Psoas muscle (tissue), 8 donors: ENCODE measurements at places on chromosomes 6 and 20. TPM values are rescaled to one million over a fixed set of nuclear protein-coding genes. Genes with fewer than 3 reads are reported as not detected.

Gene MAFB
- 6.1 TPM for total RNA-seq

Gene FAM83C
- total RNA-seq, result not detected

Gene OR2B6
- total RNA-seq, result not detected

Gene DACT2
- total RNA-seq, result 0.17 TPM

Gene ENPP3
- 0.11 TPM for total RNA-seq

Gene ATP6V1G2
- total RNA-seq, result 2.8 TPM

Gene LTB
- 0.79 TPM for total RNA-seq

Gene HCRTR2
- not detected for total RNA-seq

Gene JPH2
- total RNA-seq, result 76.6 TPM

Gene ADGRF5
- 58.0 TPM for total RNA-seq

Gene SRSF12
- 0.21 TPM for total RNA-seq

Gene SLC22A23
- 8.7 TPM for total RNA-seq

- no peak for DNase-seq
These were observed 107.7 kb upstream of the ATXN1 start for GRCh38 chr6:16868968-16869367.

DNA sequence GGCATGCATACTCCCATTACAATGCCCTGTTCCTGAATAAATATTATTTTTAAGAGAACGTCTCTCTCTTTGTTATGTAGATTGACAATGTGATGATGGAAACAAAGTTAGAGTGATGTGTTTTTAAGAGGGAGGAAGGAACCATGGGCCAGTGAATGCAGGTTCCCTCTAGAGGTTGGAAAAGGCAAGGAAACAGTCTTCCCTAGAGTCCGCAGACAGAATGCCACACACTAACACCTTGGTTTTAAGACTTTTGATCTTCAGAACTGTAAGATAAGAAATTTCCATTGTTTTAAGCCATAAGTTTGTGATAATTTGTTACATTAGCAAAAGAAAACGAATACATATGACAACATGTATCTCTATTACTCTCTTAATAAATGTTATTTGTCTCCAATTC is 4.7 kb upstream of the CENPW start:
- DNase-seq, result no peak

DNA sequence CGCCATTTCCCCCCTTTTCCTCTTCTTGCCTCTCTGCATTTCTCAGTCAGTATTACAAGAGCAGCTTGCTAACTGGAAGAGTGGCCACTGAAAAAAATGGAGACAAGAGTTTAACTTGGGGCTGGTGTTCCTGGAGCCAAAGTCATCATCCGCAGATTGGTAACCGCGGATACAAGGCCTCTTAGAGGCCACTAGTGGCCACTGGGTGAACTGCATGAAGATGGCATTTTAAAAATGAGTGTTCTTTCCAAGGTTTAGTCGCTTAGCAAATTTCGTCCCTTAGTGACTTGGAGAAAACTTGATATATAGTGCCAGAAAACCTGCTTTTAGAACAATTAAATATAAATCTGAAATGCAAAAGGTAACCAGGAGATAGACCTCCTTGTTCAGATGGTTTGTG is 4.8 kb downstream of the F13A1 start:
- DNase-seq, result no peak

- DNase-seq, result no peak
These were observed 21.3 kb downstream of the RNF217 start for GRCh38 chr6:124983383-124984083.

- DNase-seq, result no peak
These were observed 201.5 kb upstream of the KCNQ5 start for GRCh38 chr6:72420409-72420808.

DNA sequence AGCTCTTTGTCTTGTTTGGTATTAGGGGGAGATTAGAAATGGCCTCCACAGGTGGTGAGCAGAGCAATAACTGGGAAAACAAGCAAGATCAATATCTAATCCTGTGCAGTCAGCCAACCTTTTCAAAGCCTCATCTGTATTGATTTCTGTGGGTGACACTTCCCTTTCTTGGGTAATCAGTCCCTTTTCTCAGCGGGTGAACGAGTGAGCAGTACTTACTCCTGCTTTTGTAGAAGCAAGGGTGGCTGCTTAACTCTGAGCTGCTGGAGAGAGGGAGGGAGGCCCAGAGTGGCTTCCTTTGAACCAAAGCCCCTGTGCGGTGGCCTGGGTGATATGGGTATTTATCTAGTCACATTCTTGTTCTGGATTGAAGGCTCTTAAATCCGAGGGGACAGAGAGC is 254.8 kb upstream of the CHD6 start:
- DNase-seq, result no peak

DNA sequence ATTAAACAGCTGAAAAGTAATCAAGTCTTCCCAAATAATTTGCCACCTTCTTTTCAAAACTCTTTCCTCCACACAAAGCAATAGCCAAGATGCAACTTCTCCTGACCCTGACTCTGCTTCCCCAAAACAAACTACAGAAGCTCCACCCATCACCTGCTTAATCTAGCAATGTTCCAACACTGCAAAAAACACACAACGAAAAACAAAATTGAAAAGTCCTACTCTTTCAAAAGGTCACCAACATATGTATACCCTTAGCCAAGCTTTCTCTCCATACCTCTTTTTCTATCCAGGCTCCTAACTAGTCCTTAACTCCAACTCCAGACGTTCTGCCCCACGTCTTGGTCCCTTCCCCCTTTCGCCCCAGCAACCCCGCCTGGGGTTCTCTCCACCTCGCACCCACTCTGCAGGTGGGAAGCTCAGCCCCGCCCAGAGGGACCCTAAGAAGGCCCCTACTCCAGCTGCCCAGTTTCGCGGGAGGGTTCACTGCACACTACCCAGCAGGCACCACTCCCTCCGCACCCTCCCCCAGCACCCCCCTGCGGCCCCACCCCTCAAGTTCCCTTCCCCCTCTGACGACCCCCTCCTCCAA is 717 bp downstream of the CSNK2A1 start:
- DNase-seq, result no peak

- DNase-seq, result peak; percentile 83
These were observed 40.2 kb upstream of the FAM50B start for GRCh38 chr6:3808759-3809514.

DNA sequence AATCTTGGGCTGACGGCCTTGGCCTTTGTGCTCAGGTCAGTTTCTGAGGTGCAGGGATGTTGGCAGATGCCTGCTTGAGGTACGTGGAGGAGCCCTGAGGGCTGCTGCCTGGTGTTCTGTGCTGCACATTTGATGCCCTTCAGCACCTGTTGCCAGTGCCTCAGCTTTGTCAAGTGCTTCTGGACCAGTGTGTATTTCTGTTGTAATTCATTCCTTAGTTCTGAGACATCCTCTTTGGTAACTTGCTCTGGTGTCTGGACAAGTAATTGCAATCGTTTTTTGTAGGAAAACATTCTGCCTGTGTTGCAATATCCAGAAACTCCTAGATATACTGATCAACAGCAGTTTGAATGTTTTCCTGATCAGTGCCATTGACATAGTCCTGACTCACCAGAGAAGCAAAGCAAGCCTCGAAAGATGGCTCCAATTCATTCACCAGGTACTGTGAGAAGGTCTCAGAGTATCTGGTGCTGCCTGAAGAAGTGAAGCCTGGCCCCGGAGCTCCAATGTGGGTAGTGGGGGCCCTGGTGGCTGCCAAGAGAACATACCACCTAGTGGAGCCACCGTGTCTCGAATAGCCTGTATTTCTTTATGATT is 26.7 kb downstream of the ZNF337 start:
- no peak for DNase-seq

- DNase-seq, result no peak
These were observed 51.9 kb downstream of the AKAP12 start for GRCh38 chr6:151291722-151292059.

- DNase-seq, result no peak
These were observed 50.3 kb upstream of the MCM9 start for GRCh38 chr6:118985123-118985830.

GRCh38 chr6:157993076-157993475 is 11.4 kb downstream of the SYNJ2 start:
- no peak for DNase-seq

DNA sequence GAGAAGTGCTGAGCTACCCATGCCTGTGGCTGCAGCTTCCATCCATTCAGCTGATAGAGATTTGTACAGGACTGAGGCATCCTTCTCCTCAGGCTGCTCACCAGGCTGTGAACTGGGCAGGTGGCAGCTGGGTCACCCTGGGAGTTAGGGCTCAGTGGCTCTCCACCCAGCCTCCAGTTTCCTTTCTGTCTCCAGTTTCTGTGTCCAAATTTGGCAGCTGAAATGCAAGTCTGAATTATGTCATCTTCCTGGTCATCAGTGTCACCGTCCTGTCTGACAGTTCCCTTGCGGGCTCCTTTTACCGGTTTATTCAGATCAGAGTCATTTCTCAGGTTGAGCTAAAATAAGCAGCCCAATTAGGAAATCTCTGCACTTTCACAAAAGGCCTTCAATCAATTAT is 93.3 kb downstream of the EDN1 start:
- DNase-seq, result no peak

DNA sequence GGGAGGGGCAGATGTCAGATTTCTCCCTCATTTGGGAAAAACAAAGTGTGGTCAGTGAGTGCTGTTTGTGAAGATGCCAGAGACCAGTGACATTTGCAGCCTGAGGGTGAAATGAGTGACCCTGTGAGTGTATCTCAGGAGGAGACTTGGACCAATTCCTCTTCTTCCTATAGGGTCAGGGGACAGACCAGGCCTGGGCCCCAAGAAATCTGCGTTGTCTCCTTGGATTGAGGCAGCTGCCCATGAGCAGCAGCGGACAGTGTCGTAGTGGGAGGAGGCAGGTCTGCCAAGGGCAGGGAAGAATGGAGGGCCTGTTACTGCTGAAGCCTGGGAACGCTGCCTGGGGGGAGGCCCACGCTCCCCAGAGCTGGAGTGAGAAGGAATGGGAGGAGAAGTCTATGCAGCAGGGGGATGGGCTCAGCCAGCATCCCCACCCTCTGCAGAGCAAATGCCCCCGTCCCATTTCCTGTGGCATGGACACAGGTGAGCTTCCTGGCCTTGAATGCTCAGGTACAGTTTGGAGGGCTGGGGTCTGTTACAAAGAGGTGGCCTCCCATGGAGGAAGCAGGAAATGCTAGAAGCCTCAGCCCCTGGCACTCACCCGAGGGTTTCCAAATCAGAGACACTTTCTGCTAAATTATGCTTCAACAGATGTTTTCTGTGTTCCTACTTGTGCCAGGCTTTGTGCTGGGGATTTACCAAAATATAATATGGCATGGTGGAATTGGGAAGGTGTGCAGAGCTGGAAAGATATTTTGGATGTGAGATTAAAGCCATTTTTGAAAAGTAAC is 29.8 kb downstream of the DAAM2 start:
- peak; percentile 69 for DNase-seq

- DNase-seq, result no peak
These were observed 94.8 kb downstream of the MYLK4 start for GRCh38 chr6:2655844-2656433.

DNA sequence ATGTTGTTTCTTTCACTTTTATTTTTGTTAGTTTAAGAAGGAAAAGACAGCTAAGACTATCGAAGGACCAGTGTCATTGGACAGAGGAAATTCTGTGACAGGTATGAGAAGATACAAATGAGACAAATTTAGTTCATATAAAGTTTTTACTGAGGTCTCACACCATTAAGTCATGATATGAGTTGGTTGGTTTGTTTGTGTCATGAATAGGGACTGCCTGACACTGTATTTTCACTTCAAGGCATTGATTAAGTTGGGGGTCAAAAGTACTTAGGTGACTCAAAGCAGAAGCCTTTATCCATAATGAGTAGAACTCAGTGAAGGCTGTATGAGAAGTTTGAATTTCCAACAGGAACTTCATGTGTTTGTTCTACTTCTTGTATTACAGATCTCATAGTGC is 21.3 kb upstream of the HIVEP2 start:
- no peak for DNase-seq

DNA sequence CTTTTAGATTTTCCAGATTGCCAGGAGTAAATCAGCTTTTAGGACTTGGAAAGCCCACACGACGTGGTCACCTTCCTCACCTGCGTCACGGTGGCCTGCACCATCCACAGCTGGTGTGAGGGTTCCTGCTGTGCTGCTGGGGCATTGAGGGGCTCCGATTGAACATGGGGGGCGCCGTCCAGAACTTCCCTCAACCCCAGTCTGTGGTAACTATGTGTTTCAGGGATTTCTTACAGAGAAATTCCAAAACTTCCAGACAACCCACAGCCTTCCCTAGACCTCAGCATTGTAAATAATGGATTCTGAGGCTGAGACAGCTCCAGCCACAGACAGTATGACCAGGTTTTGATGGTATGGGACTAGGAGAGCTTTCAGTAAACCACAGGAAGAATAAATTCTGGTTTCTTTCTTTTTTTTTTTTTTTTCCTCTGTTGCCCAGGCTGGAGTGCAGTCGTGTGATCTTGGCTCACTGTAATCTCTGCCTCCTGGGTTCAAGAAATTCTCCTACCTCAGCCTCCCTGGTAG is 46.7 kb upstream of the IRF4 start:
- no peak for DNase-seq

DNA sequence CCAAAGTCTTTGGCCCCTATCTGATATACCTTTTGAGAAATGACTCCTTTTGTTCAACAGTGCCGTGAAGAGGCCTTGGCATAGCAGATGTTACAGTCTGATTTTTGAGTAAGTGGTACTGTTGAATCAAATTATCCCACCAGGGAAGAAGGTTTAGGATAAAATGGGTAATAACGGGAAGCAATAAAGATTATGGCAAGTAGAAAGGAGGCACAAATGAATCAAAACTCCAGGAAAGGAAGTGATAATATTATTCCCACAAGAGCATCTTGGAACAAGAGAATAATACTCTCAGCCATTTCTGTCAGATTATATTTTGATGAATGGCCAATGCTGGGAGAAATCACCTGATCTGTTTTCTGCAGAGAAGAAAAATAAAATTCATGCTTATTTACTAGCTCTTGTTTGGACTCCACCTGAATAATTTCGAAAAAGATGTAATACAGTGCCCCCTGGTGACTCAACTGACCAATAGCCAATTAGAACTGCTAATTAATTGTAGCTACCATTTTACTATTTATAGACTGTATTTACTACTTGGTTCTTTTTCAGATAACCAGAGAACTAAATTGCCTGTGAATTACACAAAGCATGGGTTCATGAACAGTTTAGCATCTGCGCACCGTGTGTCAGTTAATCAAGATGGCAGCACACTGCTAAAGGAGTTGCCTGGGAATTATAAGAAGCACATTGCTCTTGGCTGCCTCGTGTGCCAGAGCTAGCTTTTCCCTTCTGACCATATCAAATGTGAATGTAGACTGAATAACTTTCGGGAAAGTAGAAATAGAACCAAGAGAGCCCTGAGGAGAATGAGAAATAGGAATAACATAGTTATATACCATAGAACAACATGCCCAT is 78.5 kb upstream of the TRDN start:
- no peak for DNase-seq

DNA sequence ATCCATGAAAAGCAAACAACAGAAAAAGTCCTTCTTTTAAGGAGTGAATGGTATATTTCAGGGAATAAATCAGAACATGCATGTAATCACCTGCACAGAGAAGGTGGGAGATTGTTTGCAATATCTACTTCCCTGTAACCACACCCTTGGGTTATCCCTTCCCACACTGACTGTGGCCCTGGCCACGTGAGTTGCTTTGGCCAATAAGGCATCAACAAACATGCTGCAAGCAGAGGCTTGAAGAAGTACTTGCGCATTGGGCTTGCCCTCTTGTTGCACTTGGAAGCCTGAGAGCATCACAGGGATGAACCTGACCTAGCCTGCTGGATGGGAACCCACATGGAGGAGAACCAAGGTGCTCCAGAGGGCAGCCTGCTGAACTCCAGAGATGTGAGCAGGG is 208.5 kb downstream of the PTPRT start:
- DNase-seq, result no peak
